Activated T-helper 1 cell treated with anti-CD3 and anti-CD28 coated beads, Interleukin-2, amount 50 U/mL, for 16 hours (primary cell): ENCODE measurements at places on chromosomes 11 and 22.

- no peak for DNase-seq
These were observed 20.8 kb upstream of the GAB2 start for GRCh38 chr11:78438298-78438975.

- no peak for DNase-seq
These were observed 10.5 kb downstream of the COMMD9 start for GRCh38 chr11:36278531-36279282.

DNA sequence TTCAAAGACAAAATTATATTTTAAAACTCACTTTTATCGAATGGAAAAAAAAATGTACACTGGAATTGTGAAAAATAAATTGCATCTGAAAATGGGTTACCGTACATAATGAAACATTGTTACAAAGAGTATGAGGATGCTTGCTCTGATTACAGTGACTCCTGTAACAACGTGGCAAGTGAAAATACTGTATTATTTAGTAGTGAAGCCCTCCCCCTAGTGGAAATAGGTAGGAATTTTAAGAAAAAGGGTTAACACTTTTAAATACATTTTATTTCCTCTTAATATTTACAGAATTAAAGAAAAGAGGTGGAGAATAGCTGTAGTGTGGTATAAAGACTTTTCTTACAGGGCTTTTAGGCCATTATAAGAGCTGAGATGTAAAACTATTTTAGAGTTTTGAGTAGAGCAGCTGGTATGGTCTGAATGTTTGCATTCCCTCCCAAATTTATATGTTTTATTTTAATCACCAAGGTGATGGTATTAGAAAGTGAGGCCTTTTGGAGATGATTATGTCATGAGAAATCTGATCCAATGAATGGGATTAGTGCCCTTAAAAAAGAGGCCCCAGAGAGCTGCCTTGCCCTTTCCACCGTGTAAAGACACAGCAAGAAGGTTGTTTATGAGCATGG lies 25.2 kb downstream of the FAM76B start:
- no peak for DNase-seq

GRCh38 chr22:50621356-50621880 lies 6.5 kb downstream of the ARSA start:
- no peak for DNase-seq

DNA sequence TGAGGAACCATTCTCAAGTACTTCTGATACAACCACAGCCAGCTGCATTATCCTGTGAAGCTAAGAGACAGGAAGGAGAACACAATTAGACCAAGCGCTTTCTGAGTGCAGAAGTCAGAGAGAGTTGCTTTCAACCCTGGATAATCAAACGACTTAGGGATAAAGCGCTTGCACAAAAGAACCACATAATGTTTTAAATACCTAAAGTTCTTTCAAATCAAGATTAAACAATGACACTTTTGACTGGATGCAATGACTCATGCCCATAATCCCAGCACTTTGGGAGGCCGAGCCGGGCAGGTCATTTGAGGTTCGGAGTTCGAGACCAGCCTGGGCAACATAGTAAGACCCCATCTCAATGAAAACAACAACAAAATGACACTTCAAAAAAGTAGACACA lies 145.1 kb downstream of the SWAP70 start:
- DNase-seq = no peak

- DNase-seq = no peak
These were observed 41.1 kb downstream of the OSBPL5 start for GRCh38 chr11:3123761-3124733.
